ENCODE measurements at places on chromosomes 6 and 20.

DNA sequence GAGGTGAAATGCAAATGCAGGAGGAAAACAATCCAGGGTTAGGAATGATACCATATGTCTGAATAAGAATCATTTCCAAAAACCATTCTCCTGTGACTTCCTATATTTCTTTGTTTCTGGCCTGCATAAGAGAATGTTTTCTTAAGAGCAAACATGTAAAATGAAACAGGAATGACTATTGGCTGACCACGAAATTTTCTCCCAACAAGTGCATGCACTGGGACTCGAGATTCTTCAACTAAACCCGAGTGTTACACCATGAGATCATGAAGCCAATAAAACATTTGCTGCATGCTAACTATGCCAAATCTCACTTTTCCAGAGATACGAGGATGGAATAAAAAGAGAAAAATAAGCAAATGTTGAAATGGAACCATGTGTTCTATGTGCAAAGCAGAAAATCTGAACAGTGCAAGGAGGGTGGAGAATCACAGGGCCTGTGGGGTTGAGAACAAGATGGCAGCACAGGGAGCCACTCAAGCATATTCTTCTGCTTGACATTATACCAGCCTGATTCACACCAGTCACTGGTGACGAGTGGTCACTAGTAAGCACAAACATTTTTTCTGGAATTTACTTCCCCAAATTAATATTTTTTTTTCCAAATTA lies 212.2 kb upstream of the FOXA2 start:
- no peak for DNase-seq

DNA sequence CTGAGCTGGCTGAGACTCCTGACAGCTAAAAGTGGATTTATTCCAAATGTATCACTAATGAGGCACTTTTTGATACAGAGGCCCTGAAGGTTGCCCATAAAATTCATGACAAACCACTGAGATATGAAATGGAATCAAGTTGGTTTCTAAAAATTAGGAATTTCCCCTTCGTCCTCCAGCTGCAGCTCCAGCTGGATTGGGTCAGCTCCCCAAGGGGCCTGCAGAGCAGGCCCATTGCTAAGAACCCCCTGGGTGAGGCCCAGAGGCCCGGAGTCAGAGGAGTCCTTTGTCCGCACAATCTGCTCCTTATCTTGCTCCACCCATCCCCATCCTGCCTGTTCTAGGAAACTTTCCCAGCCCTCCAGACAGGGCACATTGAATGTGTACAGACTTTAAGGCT lies 163.5 kb upstream of the TOP1 start:
- no peak for DNase-seq

DNA sequence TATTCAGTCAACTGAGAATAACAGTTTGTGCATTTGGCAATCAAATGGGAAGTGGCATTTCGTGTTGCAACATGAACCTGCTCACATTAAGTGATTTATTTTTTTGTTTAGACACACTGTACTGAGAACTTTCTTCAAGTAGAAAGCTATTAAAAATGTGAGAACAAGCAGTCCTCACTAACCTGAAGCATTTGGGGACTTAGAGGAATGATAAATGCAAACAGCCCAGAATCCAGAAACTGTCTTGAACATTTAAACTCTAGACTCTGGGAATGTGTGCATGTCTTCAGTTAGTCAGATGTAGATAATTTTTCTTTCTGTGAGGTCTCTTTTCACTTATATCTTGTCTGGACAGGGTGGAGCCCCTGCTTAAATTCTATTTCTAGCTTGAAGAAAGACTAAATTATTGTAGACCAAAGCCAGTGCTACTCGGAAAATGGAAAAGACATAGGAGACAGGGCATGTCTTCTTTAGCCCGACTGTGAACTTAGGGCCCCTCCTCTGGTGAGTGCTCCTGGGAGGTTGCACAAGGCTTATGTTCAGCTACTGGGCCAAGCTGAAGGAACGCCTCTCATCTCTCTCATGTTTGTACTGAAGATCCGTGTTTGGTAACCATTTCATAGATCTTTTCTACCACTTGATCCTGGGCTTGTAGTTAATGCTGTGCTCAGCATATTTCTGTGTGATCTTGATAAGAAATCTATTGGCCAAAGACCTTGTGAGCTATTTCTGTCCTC lies 70.1 kb downstream of the SLX4IP start:
- DNase-seq, result peak; percentile 32

DNA sequence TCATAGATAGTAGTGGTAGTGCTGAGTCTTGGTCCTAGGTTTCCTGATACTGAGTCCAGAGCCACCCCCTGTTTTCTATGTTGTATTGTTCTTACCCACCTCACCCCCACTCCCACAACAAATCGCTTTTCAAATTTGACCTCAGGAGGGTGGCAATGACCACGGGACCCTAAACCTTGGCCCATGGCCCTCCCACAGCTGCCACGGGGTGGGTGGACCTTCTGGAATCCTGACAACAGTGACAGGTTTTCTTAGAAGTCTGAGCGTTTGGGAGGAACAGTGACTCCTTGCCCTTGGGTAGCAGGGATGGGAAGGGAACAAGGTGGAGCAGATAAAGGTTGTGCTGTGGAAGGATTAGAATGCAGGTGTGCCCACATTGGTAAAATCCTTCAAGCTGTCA lies 36.9 kb downstream of the TGM3 start:
- no peak for DNase-seq

GRCh38 chr20:49260218-49260617 lies 17.6 kb downstream of the ZNFX1 start:
- no peak for DNase-seq

GRCh38 chr6:81148751-81149150 lies 603.7 kb downstream of the TENT5A start:
- DNase-seq, result no peak
